Mesenteric fat pad (tissue), 1 donor: ENCODE measurements at places on chromosomes 1 and 21.

DNA sequence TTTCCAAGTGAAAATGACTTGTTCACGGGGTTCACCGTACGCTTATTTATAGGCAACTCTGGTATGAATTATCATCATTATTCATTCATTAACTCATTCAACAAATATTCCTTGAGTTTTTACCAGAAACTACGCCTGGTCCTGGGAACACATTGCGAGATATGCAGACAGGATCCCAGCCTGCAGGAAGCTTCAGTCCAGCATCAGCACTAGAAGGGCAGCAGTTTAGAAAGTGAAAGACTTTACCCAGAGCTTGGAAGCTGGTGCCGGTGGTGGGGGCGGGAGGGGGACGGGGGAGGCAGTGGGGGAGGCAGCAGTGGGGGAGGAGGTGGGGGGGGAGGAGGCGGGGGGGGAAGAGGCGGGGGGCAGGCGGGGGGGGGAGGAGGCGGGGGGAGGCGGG is 55.9 kb downstream of the SETD4 start:
- no peak for DNase-seq

DNA sequence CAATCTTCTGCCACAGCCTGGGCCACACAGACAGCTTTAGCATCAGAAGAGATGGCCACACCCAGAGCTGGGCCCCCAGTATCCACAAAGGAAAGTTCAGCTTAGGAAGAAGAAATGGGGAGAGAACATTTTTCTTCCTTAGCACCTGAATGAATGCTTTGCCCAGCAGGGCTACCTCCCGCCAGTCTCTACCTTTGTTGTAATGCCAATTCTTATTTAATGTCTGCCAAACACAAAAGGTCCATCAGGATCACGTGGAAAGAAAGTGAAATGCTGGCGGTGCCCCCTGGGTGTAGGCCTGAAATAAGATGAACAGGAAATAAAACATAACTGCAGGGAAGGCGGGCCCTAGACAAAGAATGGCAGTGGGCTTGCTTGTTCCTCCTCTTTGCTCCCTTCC is 125.6 kb downstream of the CACNA1E start:
- no peak for DNase-seq

- DNase-seq: no peak
Measured at GRCh38 chr1:206493279-206493678, 14.1 kb upstream of the RASSF5 start.

GRCh38 chr1:209643285-209644020 is 8.8 kb downstream of the LAMB3 start:
- no peak for DNase-seq

DNA sequence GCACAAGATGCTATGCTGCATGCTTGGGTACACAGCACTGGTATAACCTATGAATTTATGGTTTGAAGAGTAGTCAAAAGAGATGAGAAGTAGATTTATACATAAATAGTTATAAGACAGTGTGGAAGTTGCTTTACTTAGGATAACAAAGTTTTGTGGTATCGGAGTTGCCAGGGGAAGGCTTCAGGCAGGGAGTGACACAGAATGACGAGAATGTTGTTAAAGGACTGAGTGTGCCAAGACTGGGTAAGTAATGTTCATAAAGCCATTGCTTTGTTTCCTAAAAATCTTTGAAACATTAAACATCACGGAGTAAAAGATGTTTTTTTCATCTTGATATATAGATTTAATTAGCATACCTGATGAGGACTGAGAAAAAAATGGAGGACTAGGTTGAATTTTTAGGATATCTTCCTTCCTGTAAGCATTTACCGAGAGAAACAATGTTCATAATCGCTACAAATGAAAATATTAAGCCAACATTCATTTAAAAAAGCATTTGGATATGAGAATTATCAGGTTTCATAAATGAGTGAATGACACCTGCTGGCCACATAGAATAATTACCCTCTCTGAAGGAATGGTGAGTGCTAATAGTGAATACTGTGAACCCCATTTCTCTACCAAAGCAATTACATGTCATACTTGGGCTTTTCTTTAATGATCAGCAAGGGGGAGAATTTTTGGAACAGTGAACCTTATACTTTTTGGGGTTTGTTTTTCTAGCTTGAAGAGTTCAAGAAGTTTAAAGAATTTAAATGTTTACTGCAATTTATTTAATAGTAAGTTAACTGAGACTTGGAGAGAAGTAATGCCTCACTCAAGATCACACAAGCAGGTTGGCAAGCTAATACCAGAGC is 28.4 kb downstream of the EXTL2 start:
- DNase-seq: no peak

DNA sequence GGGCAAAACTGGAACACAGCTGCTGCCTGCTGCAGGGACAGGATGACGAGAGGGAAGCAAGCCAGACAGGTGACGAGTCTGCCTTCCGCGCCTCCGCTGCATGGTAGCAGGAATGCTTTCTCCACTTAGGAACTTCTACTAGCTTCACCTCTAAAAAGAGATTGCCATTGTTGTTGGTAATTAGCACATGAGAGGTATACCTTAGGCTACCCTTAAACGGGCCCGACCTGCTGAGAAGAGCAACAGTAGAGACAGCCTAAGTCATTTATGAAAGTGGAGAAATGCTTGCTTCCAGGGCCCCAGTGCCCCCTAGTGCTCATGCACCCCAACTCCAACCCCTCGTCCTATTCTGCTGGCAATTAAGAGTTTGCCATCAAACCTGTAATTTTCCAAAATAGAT is 96.9 kb upstream of the AKT3 start:
- DNase-seq: no peak

- DNase-seq: no peak
Measured at GRCh38 chr1:15724949-15725880, 10.8 kb upstream of the SLC25A34 start.

- no peak for DNase-seq
Measured at GRCh38 chr1:151193304-151193703, 3.3 kb upstream of the VPS72 start.

DNA sequence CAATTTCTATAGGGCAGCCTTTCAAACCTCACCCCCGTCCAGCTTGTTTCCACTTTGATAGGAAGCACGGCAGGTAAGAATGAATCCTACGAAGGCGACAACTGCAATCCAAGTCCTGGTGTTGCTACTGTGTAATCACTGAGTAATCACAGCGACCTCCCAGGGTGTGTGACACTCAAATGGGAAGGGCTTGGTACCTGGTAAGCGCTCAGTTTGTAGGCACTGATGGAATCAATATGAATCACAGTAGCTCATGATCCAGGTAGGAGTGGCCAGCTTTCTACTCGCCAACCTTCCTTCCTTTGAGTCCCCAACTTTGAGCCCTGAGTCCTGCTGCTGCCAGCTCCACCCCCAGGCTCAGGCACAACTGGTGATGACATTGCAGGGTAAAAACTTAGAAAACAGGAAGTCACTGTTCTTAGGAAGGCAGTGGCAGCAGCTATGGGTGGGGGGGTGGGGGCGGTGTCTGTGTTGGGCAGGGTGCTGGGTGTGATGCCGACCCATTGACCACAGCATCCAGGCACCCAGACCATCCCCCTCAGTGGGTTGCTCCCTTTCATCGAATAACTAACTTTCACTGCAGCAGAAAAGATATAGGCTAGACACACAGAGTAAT is 70.7 kb downstream of the CD247 start:
- DNase-seq: no peak

GRCh38 chr1:238778113-238778512 is 608.3 kb upstream of the CHRM3 start:
- DNase-seq: no peak

DNA sequence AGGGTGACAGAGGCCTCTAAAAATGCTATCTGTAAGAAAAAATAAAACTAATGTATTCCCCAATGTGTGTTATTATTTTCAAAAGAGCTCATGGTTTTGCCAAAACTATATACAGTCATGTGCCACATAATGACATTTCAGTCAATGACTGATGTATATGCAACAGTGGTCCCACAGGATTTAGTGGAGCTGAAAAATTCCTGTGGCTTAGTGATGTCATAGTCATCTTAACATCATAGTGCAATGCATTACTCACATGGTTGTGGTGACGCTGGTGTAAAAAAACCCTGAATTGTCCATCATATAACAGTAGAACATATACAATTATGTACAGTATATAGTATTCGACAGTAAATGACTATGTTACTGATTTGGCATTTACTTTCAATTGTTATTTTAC is 172.4 kb downstream of the CACNA1E start:
- DNase-seq: no peak

GRCh38 chr21:25878344-25878743 is 143.6 kb downstream of the GABPA start:
- no peak for DNase-seq

DNA sequence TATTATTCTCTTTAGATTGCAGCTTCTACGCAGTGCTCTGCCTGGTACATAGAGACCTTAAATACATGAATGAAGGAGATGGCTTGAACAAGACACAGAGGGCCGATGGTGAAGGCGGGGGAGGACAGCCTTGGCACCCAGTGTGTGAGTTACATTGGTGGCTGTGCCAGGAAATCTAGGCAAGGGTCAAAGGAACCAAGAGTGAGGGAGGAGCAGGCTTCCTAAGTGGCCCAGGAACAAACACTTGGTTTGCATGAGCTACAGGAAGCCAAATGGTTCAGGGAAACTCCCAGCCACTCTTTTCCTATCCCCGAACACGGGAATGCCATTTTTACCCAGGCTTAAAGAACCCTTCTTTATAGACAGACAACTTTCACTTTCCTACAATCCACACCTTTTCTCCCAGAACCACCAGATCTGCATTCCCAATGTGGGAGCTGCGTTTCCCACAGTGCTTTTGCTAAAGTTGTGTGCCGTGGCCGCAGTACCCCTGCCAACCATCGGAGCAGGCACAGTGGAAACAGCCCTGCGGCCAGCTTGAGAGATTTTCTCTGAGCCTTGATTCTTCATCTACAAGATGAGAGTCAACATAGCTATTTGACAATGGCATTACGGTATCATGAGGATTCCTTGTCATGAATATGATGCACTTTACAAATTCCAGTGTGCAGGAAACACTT is 3.5 kb upstream of the CLEC20A start:
- no peak for DNase-seq

- DNase-seq: no peak
Measured at GRCh38 chr1:99789715-99790114, 23.3 kb upstream of the FRRS1 start.

DNA sequence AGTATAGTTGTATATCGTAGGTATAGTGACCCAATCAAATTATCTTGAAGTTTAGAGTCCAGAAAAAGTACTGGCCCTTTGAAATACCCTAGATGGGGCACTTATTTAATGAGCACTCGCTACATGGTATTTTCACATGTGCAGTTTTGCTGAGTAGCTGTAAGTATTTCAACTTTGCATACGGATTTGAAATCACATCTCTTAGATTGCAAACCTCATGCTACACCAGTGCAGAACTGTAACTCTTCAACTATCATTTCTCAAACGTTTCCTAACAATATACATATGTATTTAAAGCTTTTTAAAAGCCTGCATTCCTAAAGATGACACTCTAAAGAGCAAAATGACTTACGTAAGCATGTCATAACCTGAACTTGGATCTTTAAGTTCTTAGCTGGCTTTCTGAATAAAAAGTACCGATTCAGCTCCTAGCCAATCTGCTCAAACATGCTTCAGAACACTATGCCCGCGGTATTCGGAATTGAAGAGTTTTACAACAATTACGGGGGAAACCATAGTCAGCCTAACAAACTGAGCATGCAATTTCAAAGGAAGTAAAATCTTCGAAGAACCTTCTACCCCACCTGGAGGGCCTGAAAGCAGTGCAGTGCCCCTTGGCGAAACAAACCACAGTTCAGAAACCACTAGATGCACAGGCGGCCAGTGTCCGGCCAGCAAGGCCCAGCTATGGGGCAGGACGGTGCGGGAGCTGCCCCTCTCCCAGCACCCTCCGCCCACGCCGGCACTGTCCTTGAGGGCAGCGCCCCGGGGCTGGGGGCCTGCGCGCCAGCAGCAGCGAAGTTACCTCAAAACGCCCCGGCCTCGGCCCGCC is 863 bp downstream of the FH start:
- DNase-seq: no peak

DNA sequence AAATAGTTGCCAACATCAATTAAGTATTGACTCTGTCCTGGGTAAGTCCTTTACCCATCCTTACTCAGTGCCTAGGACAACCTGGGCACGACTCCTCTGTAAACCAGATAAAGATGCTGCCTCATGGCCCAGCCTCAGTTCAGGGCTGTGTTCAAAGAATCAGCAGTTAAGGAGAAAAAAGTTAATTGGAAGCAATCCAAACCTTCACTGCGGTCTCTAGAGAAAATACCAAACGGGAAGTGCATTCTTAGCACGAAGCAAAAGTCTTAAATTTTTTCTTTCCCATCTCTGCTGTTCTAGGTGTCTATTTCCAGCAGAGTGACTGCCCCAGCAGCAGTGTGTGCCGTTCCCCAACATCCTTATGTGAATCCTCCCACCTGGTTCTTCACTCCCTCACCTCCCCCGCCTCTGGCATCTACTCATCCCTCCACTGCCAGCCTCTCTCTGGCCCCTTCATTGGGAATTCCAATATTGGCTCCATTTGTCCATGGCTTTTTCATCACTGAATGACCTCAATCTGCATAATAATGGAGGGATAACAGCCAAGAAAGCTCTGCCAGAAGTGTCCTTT is 23.2 kb downstream of the KANK4 start:
- no peak for DNase-seq

DNA sequence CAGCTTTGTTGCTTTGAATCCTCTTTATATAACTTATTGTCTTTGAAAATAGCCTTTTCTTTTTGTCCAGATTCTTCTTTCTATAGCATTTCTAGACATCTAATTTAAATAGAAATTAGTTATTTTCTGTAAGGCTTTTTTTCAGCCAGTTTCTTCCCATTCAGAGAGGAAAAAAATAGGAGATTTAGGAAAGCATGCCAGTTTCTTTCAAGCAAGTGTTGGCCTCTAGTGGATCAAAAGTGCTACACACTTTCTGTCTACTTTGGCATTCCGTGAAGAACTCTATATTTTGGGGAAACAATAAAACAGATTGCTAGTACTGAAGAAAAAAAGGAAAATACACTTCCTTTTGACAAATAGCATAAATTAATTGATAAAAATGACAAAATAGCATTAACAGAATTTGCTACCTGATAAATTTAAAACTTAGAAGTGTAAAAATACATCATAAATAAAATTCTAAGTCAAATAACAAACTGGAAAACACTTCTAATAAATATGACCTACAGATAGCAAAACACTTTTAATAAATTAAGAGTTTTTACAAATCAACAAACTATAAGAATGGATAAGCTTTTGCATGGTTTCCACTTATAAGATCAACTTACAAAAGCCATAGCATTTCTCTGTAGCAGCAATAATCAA is 13.1 kb upstream of the EXO1 start:
- DNase-seq: no peak
